Midbrain (tissue), 1 donor: ENCODE measurements at places on chromosomes 7 and 10.

- no peak for DNase-seq
These were observed 73.7 kb downstream of the MYL10 start for GRCh38 chr7:101555269-101555920.

GRCh38 chr7:2357571-2357970 lies 2.9 kb downstream of the EIF3B start:
- DNase-seq, result no peak

DNA sequence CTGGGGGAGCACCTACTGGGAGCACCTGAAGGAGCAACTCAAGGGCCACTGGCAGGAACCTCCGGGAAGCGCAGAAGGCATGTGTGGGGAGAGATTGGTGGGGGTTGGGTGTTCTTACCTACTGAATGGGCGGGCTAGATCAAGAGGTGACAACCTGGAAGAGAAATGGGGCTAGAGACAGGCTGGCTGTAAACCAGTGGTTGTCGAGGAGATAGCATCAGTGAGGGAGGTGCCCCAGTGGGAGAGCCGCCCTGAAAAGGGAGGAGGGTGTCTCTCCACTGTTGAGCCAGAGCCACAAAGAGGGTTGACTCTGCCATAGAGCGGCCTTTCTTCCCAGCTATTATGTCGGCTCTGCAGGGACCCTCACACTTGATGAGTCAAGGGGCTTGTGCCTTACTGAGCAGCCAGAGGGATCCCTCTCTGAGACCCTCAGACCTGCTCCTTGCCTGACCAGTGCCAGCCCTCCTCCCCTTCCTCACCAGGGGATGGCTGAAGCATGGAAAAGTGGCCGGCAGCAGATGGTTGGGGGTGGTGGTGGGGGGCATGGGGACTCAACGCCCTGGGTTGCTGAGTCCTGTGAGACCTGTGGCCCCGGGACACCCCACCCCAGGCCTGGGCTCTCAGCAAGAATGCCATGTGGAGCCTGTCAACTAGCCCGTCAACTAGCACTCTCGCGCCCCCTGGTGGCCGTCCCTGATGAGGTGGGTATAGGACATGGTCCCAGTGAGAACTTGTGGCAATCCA lies 36.4 kb upstream of the PURB start:
- DNase-seq, result peak; percentile 84

DNA sequence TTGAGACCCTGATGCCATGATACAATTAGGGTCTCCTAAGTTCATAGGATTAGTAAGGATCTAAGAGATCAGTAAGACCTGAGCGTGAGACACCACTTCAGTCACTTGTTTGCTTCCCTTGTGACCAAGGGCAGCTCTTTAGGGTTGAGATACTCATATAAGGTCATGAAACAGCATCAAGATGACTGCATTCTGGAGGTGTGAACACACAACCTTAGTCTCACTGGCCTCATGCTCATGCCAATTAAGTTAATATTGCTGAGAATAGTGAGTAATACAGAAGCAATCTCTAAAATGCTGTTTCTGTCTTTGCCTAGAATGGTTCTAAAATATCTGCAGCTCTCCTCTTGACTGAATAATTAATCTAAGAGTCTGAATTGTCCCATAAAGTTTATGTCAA lies 39.6 kb upstream of the KLHL7 start:
- no peak for DNase-seq

DNA sequence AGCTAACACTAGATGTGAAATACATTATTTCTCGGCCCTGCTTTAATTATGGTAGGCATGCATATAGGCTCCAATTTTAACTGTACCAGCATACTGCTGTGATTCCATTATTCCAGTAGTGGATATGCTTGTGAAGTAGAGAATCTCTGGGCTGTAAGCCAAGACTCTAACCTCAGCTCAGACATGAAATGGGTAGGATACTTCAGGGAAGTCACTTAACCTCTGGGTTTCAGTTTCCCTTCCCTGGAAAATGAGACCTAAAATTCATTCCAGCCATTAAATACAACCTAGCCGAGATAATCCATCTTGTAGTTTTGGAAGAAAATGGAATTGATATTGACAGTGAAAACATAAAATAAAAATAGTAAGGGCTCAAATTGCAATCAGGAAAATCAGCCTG lies 59.6 kb upstream of the TRIL start:
- no peak for DNase-seq

GRCh38 chr10:15255961-15256360 lies 87.5 kb upstream of the NMT2 start:
- no peak for DNase-seq
